ENCODE measurements at places on chromosomes 12 and 14.
A peak's percentile ranks its signal among the peaks of the same experiment; 100 is the strongest.

DNA sequence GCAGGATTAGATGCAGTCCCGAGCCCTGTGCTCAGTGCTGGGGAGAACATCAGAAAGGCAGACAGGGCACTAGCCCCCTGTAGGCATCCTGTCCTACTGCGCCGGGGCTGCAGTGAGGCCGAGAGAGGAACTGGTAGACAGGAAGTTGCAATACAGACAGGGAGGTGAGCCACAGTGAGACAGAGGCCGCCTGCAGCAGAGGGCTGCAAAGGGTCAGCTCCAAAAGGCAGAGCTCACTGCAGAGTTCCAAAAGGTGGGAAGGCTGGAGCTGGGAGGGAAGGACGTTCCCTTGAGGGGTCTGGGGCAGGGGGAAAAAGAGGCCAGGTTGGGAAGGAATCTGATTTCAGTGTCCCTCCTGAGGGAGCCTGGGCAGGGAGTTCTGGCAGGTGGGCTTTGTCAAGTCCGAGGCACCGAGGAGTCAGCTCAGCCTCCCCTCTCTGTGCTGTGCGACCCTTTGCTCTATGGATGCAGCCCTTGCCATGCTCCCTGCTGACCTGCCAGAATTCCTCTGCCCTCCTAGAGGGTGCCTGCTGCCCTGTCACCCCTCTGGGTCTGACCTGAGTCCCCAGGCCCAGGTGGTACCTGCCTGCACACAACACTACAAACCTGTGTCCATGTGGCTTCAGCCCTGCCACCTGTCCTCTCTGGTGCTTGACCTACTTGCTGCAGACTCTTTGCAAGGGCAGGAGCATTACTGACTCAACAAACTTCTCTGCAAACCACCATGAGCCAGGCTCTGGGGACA is 63.5 kb downstream of the PRMT8 start:
- DNase-seq: peak; percentile 4

DNA sequence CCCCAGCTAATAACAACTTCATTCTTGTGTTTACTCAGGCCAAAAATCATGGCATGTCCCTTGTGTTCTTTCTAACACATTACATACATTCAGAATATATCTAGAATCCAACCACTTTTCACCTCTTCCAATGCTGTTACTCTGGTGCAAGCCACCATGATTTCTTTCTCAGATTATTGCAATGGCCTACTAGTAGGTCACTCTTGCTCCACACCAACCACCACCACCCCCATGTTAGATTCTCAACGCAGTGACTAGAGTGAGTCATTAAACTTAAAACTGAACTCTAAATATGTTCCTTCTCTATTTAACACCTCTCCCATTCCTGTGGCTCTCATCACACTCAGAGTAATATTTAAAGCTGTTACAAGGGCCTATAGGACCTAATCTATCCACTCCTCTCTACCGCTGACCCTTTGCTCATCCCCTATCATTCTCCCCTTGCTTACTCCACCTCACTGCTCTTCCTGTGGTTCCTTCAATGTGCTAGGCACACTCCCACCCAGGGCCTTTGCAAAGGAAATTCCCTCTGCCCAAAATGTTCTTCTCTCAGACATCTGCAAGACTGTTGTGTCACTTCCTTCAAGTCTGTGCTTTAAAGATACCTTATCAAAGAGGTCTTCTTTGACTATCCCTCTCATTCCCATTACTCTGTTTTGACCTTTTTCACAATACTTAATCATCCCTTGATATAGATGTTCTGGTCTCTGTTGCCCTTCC is 6.6 kb downstream of the RTN1 start:
- no peak for DNase-seq

DNA sequence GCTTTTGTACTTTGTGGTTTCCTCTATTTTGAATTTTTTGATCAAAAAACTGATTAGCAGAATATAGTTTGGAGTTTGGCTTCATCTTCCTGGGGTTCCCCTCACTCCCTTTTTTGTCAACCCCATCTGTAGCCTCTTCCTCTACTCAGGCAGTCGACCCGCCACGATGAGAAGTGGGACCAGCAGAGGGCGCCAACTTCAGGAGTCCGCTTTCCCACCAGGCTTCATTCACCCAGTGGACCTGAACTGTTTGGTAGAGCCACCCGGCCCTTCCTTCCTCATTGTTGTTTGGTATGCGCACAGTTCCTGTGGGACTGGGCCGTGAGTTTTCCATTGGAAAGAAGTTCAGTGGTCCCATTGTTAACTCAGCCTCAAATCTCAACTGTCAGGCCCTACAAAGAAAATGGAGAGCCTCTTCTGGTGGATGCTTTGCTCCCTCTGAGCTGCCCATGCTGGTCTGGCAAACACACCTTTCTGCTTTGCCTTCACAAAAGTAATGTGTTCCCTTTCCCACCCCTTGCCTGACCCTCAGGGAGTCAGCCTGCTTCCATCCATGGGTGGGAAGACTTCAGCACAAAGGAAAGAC is 21.7 kb downstream of the TMBIM6 start:
- DNase-seq: peak; percentile 80

DNA sequence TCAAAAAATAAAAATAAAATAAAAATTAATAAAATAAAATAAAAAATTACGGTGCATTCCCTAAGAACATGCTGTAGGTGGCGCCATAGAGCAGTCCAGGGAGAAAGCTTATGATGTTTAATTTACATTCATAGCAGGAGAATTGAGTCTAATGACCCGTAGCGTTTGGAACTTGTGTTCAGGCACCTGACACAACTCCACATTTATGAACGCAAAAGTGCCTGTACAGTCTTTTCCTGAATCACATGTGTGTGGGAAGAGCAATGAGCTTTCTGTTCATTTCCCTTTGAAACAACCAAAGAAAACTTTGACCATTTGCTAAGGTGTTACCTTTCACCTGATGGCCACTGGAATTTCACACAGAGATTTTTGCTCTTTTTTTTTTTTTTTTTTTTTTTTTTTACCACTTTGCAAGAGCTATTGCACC is 60.6 kb upstream of the KCNA1 start:
- peak; percentile 32 for DNase-seq

- no peak for DNase-seq
Measured at GRCh38 chr12:131445184-131445774, 265.6 kb upstream of the SFSWAP start.

GRCh38 chr14:104598910-104599273 is 5.7 kb downstream of the TMEM179 start:
- DNase-seq: no peak

- DNase-seq: no peak
Measured at GRCh38 chr14:22190411-22191191, 398.4 kb downstream of the DAD1 start.

GRCh38 chr12:106552228-106552627 is 30.6 kb upstream of the RFX4 start:
- DNase-seq: no peak

DNA sequence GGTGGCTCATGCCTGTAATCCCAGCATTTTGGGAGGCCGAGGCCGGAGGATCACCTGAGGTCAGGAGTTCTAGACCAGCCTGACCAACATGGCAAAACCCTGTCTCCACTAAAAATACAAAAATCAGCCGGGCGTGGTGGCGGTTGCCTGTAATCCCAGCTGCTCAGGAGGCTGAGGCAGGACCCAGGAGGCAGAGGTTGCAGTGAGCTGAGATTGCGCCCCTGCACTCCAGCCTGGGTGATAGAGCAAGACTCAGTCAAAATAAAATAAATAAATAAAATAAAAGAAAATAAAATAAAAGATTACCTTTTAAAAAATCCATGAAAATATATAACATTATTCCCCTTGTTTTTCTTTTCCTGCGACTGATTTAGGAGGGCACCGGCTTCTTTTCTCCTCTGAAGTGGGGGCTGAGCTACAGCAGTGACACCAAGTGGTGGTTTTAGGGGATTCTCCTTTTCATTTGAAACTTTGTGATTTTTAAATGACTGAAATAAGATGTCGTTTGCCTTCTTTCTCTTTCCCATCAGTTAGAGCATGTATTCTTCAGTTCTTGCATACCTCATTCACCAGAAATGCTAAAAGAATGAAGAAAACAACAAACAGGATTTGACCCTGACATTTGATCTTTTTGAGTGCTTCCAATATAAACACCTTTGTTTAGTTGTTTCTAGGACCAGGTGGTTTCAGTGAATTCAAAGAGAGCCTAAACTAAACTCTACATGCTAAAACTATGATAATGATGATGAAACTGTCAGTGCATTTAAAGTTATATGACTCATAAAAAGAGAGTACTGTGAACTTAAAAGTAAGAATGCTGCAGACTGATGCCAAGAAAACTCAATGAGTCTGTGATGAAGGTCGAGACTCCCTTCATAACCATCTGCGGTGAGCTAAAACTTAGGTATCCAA is 22.6 kb upstream of the PKP2 start:
- no peak for DNase-seq

DNA sequence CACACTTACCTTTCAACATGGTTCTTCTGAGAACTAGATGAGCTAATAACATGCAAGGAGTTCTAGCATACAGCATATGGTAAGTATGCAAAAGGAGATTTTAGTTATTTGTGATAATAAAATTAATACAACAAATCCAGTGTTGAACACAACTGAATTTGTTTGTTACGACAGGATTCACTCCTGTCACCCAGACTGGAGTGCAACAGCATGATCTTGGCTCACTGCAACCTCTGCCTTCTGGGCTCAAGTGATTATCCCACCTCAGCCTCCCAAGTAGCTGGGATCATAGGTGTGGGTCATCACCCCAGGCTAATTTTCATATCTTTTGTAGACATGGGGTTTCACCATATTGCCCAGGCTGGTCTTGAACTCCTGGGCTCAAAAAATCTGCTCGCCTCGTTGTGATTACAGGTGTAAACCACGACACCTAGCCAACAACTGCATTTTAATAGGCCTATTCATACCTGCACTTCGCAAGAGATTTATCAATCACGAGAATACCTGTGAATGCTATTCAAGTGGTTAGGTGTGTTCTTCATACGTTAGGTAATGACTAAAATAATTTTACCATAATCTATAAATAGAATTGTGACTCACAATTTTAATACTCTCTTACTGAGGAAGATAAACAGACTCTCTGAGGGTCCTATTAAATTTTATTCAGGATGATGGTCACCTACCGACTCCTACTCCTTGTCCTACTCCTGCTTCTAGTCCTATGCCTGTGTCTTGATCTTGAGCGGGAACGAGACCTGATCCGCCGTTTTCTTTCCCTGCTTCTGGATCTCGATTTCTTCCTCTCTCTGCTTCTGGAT is 10.0 kb downstream of the RSRC2 start:
- DNase-seq: no peak

GRCh38 chr14:96150214-96150613 is 54.4 kb upstream of the BDKRB2 start:
- no peak for DNase-seq

- no peak for DNase-seq
Measured at GRCh38 chr12:123655420-123655819, 15.5 kb upstream of the TCTN2 start.

DNA sequence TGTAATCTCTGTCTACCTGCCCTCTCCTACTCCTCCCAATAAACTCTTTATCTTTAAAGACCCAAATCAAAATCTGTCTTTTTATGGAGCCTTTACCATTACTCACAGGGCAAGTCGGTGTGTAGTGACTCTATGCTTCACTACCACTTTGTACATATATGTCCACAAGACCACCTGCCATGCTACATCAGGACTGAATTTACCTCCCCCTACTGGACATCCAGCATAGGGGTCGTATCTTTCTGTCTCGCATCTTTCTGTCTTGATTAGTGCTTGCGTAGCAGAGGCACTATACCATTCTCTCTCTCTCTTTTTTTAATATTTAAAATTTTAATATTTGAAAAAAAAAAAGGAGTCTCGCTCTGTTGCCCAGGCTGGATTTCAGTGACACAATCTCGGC is 587.5 kb downstream of the SOX5 start:
- DNase-seq: no peak

DNA sequence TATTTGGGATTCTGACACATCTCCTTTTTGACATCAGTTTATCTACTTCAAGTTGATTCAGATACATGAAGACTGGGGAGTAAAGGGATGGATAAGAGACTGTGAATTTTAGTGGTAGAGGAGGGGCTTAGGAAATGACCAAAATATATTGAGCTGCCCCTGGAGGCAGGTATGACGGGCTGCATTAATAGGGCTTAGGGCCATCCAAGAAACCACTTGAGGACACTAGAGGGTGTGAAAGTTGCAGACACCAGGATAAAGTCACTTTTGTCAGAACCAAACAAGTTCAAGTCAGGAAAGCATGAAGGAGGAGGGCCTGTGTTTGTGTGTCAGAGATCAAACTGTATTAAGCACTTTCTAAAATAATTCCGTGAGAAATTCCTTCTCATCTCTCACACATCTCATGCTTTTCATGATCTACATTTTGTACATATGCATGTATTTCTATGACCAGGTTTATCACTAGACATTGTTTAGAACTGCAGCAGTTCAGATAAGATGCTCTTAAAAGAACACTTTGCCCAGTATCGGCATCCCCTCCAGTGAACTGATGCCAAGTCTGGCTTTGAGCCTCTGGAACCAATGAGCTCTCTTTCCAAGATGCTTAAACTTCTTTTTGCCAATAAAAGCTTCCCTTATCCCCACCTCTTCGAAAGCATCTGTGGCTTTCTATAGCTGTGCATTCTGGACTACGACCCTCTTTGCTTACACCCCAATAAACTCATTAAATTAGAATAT is 136.9 kb downstream of the SLC38A1 start:
- no peak for DNase-seq

DNA sequence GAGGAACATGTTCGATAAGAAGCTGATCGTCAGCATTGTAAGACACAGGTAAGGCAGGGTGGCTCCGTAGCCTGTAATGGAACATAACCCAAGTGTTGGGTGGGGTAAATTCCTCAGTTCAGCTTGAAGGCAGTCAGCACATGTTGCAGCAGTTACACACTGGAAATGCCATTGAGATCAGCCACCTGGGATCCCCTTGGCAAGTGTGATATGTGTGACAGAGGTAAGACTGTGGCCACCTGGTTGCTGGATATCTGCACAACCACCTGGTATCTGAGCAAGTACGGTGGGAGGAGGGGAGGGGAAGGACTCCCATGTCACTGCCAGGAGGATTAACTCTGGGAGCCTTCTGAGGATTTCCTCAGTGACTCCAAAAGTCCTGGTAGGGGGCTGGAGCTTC is 158.0 kb upstream of the CAND1 start:
- DNase-seq: no peak

DNA sequence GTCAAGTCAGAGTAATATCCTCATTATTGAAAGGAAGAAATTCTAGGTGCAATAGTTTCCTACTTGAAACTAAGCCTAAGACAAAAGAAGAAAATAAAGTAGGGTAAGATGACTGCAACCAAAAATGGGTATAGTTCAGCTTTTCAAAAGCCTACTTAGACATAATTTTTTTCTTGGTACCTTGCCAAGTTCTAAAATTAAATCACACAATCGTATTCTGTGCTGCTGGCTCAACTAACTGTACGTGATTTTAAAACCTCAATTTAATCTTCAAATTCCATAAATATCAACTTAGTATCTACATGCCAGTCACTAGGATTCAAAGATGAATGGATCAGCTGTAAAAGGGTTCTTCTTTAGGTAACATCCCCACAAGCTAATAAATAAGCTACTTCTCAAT is 56.9 kb downstream of the SCAF11 start:
- no peak for DNase-seq

DNA sequence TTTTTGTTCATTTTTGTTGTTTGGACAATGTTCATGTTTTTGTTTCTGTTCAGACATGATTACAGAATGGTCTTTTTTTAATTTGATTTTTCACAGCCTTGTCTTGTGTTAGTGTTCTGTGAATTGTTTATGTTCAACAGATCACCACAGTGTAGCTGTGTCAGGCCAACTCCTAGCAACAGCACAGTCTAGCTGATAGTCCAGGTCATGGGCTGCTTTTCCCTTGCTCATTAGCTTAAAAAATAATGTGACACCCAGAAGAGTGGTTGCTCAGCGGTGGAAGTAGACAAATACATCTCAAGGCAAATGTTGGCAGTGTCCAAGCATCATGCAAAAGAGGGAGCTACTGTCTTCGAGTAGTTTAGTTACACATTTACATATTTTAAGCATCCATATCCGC is 22.4 kb downstream of the WBP11 start:
- no peak for DNase-seq

GRCh38 chr12:74401035-74401434 is 136.6 kb upstream of the ATXN7L3B start:
- no peak for DNase-seq
